ENCODE measurements at places on chromosomes 13 and 19.

DNA sequence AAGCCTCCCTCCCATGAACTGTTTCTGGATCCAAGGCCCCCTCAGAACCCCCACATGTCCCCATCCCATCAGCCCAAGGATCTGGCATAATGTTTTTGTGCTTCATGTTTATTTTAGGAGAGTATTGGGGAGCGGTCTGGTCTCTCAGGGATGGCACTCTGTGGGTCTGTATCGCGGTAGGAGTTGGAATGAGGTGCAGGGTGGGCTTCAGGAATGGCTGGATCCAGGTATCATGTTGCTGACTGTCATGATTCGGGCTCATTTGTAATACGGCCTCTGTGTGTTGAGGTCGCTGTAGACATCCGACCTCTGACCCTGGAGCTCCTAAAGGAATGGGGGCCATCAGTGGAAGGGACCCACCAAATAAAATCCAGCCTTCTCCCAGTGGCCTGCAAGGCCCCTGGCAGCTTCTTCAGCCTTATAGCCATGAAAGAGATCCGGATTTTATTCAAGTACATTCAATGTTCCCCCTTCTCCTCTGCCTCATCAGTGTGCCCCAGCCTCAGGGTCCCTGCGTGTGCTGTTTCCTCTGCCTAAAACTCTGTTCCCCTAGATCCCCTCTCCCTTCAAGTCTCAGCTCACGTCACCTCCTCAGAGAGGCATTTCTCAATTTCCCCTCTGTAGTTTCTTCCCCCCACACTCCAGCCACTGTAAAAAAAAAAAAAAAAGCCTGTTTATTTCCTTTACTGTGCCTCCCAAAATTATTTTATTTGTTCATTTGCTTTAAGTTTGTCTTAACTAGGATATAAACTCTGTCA lies 2.2 kb downstream of the HCST start:
- no peak for DNase-seq

DNA sequence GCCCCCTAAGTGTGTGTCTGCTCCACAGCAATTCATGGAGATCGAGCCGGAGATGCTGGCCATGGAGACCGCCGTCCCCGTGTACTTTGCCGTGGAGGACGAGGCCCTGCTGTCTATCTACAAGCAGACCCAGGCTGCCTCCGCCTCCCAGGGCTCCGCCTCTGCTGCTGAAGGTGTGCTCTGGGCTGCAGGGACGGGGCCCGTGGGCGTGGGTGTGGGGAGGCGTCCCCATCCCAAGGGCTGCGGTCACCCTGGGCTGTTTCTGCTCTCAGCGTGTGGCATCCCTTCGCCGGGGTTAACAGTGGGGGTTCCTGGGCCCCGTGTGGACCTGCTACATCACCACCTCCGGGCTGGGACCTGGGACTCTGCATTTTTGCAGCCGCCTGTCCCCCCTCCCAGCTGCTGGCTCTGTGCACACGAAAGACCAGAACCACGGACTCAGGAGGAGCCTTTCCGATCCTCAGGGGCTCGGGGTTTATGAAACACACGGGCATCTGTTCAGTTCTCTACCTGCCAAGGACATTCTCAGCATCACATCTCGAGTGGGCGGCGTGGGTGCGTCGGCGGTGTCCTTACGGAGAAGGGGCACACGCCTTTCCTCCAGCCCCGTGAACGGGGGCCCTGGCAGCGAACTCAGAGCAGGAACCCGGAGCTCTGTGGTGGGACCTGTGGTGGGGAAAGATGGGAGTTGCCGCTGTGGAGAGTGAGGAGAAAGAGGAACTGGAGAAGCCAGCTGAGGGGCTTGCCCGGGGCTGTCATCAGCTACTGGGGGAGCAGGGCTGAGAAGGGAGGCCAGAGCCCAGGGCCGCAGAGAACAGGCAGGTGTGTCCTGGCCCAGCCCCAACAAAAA lies 7.8 kb downstream of the NCLN start:
- DNase-seq: no peak

GRCh38 chr13:41588899-41589298 lies 131.5 kb downstream of the RGCC start:
- peak; percentile 99 for DNase-seq

DNA sequence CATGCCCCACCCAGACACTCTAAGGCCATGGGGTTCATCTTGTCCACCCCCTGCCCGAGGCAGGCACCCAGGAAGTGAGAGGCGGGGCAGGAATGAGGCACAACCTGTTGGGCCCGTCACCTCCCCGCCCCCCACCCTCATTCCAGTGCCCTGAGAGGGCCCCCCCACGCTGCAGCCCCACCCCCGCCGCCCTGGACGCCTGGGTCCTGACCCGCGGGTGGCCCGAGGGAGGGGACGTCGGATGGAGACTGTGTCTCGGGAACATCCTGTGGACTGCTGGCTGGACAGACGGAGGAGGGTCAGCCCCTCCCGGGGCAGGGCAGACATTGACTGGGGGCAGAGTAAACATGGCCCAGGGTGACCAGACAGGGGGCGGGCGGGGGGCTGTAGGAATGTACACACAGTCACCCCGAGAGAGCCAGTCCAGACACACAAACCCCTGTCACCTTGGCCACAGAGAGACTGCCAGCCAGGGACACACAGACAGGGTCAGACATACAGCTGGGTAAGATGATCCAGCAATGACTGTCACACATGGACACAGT lies 7.4 kb upstream of the JUNB start:
- no peak for DNase-seq

DNA sequence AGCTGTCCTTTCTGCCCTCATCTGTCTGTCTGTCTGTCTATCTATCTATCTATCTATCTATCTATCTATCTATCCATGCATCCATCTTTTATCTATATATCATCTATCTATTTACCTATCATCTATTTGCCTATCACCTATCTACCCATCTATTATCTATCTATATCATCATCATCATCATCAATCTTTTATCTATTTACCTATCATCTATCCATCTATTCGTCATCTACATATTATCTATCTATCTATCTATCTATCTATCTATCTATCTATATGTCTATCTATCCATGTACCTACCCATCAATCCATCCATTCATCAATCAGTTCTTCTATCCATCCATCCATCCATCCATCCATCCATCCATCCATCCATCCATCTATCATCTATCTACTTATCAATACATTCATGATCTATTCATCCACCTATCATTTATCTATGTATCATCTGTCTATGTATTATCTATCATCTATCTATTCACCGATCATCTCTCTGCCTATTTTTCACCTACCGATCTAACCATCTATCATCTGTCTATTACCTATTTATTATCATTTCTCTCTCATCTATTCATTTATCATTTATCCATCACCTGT lies 49.2 kb upstream of the ADGRE1 start:
- no peak for DNase-seq

DNA sequence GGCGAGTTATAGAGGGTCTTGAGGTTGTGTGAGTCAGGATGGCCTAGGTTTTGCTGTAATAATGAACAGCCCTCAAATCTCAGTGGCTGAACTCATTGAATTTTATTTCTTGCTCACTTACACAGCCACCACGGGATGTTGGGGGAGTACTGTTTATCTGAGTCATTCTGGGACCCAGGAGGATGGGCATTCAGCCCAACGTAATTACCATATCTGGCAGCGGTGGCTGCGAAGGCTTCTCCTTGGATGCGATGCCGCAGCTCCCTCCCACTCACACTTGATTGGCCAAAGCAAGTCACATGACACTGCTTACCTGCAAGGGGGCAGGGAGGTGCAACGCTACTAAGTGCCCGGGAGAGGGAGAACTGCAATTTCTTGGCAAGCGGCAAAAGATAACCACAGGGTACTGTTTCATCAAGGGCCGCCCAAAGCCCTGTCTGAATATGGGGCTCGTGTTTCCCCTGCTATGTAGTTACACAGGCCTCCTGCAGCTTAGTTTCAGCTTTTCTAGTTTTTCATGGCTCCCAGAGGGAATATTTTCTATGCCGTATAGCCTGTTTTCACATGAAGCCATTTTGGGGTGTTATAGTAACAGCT lies 19.9 kb downstream of the ZSWIM9 start:
- no peak for DNase-seq

- no peak for DNase-seq
Observed at GRCh38 chr13:94329277-94329676, 150.2 kb downstream of the DCT start.

DNA sequence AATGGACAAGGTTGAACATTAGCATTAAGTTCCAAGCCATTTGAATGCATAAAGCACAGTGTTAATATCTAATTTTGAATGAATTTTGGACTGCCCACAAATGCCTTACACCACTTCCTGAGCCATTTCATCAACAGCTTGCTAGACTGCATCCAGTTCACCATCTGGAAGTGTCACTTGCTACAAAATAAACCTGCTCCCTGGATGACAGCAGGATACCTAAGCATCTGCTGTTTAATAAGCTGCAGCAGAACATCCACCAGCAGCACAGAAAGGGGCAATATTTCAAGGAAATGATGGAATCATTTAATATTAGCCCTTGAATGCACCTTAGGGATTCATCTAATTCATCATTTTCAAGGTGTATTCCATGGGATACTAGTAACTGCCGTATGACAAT lies 76.6 kb upstream of the PCDH9 start:
- DNase-seq: no peak

- peak; percentile 60 for DNase-seq
Observed at GRCh38 chr13:32310134-32310706, 4.9 kb downstream of the ZAR1L start.

DNA sequence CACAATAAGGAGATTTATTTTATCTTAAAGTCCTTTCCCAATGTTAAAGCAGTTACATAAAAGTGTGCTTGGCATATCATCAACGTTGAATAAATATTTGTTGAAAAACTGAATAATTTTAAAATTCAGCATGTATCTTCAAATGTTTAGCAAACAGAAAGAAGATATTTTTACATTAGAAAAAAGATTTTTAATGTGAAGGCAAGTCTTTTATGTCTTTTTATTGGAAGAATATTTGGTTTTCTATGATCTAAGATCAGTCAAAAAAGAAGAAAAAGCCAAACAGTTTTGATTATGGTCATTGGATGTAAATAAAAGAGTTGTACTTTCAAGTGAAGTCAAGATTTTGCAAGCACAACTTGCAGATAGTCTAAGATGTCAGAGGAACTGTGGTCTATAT lies 397.4 kb downstream of the DACH1 start:
- no peak for DNase-seq

DNA sequence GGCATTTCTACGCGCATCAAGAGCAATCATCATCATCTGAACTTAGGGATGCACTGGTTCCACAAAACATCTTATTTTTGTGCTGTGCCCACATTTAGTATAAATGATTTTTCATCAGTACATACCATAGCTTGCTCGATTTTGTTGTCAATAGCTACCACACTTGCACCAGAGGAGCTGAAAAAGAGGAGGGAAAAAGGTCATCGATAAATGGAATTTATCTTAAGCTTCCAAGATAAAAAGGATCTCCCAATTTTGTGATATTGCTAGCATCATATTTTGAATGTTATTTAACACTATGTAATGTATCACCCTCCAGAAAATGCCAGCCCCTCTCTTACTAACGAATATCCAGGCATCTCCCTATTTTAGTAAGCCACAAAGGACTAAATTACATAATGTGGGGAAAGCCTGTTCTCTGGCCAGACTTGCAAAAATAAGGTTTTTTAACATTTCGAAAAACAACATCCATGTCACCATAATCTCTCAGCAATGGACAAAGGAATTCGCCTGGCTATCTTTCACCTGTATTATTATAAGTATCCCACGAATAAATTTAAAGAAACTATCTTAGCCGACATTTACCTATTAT lies 62.4 kb downstream of the SERP2 start:
- DNase-seq: no peak

DNA sequence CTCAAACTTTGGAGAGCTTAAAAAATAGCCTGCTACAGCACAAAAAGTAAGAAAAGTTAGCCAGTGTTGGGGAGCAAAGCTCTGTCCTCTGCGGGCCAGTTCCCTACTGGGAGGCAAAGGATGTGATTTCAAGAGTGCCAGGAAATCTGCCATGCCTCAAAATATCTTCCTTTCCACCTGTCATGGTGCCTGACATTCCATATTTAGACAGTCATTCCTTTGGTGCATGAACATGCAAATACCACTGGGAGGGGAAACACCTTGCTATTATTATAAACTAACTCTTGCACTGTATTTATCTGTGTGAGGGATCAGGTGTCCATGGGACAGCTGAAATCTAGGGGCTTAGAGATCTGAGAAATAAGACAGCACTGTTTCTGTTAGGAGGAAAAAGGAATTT lies 10.3 kb downstream of the FREM2 start:
- DNase-seq: no peak

- DNase-seq: no peak
Observed at GRCh38 chr13:48819899-48820298, 155.8 kb upstream of the FNDC3A start.

DNA sequence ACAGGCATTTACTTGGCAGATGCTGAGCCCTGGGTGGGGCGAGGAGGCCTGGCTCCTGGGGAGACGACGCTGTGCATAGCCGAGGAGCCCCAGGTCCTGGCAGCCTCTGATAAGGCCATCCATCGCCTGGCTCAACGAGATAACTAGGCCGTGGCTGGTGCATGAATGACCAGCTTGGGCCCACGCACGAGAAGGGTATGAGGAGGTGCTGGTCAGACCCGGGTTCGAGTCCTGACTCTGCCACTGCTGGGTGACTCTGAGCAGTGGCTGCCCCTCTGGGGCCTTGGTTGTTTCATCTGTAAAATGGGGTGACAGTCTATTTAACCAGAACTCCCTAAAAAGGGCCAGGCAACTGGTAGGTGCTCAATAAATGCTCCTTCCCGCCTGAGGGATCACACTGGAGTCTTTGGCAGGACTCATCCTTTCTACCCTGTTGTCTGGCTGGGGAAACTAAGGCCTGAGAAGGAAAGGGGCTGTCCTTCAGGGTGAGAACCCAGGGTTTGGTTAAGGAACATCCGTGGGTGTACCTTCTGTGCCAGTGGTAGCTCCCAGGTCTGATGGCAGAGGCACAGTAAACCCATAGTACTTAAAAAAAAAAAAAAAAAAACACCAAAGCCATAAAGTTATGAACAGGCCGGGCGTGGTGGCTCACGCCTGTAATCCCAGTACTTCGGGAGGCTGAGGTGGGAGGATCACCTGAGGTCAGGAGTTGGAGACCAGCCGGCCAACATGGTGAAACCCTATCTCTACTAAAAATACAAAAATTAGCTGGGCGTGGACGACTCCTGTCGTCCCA lies 8.1 kb upstream of the ARRDC2 start:
- no peak for DNase-seq

- no peak for DNase-seq
Observed at GRCh38 chr13:112690283-112690929, 568 bp downstream of the ATP11A start.

DNA sequence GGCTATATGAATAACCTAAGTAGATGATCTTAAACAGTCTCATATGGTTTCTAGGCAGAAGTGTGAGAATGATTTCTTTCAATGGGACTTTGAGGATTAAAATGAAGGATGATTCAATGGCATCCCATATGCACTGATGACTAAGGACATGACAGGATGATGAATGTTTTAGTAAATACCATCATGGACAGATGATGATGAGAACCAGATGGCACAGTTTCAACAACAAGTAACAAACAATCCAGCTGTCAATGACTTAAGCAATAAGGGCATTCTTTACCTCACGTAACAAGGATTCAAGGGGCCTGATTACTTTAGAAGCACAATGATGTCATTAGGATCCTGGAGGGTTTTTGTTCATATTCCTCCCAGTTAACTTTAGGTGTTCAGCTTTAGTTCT lies 2678.4 kb downstream of the PCDH9 start:
- DNase-seq: peak; percentile 3
